ENCODE measurements at places on chromosomes 13 and 19.

DNA sequence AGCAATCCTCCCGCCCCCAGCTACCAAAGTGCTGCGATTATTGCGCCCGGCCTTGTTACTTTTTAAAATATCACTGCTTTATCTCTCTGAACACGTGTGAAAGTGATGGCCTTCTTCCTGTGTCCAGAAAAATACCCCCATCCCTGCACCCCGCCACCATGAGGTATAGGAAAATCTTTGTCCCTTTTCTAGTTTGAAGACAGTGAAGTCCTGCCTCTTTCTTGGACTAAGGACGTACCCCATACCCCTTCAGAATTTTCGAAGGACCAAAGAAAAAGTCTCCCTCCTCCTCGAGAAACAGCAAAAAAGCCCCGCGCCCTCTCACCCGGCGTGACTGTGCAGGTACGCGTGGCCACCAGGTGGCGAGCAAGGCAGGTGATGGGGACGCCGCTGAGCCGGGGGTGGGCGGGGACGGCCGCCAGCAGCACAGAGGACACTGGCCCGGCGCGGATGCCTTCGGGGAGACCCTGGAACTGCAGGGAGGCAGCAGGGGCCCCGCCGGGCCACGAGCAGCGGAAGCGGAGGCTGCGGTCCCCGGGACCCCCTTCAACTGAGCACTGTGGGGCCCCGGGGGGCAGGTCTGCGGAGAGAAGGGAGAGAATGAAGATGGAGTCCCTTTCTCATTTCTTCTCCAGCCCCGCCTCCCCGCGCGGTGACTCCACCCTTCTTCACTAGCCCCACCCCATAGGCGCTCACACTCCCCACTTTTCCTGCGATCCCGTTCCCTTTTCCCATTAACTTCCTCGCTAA is 3.2 kb downstream of the VSIG10L start:
- H3K36me3 ChIP-seq = no peaks in the 10 kb centered on the region
- H3K4me3 ChIP-seq = peak overlapping the region; percentile 81
- H3K27ac ChIP-seq = peak overlapping the region; percentile 39
- H3K4me1 ChIP-seq = no peaks in the 10 kb centered on the region

- H3K4me3 ChIP-seq = no peak overlapping the region
- DNase-seq = no peak
- H3K27me3 ChIP-seq = no peaks in the 10 kb centered on the region
- H3K27ac ChIP-seq = no peak overlapping the region
- no peaks in the 10 kb centered on the region for H3K36me3 ChIP-seq
These were observed 249.0 kb upstream of the SLITRK1 start for GRCh38 chr13:84131249-84131648.

DNA sequence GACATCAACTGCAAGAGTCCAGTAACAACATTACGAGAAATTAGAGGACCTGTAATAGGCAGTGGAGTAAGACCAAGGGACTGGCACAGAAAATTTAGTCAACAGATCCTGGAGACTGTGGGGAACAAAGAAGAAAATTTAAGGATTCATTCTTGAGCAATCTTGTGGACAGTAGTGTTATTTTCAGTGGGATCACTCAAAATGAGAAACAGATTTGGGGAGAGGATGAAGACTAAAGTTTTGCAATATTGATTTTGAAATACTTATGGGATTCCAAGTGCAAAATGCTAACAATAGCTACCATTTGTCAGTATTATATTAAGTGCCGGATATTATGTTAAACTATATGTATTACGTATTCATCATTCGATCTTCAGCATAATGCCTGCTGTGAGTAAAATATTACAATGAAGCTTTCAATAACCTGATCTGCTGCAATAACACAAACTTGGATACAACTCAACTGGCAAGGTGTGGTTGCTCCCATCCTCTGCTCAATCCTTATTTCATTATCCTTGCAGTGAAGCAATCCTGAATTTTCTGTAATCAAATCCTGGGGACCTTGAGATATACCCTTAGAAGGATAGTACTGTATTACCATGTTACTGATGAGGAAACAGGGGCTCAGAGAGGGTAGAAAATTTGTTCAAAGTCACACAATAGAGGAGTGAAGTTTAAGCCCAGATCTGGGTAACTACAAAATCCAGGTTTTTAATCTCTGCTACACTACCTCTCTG is 84.2 kb downstream of the SACS start:
- no peaks in the 10 kb centered on the region for H3K27me3 ChIP-seq
- DNase-seq = no peak
- no peak overlapping the region for H3K4me3 ChIP-seq
- H3K27ac ChIP-seq = no peak overlapping the region
- no peaks in the 10 kb centered on the region for H3K36me3 ChIP-seq

DNA sequence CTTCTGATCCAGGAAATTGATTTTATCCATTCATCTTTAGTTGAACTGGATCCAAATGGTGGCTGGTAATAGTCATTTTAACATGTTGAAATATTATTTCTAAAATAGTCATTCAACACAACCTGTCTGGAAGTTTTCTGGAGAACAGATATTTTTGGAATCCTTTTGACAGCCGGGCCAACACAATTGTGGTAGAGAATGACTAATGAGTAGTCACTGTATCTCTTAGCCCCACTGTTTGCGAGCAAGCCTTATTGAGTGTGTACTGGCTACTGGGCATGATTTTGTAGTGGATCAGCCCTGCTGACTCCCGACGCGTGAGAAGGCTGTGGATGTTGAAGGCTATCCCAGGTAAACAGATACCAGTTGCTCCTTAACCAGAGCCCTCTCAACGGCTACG is 383.4 kb downstream of the ZNF536 start:
- H3K27me3 ChIP-seq = peaks cover 3% of the 10 kb centered on the region
- H3K36me3 ChIP-seq = no peaks in the 10 kb centered on the region
- H3K4me1 ChIP-seq = no peaks in the 10 kb centered on the region
- no peak for DNase-seq
- H3K4me3 ChIP-seq = no peak overlapping the region
- no peak overlapping the region for H3K27ac ChIP-seq

GRCh38 chr13:48112896-48113755 is 18.2 kb upstream of the MED4 start:
- H3K27me3 ChIP-seq = no peaks in the 10 kb centered on the region
- H3K4me1 ChIP-seq = no peaks in the 10 kb centered on the region

DNA sequence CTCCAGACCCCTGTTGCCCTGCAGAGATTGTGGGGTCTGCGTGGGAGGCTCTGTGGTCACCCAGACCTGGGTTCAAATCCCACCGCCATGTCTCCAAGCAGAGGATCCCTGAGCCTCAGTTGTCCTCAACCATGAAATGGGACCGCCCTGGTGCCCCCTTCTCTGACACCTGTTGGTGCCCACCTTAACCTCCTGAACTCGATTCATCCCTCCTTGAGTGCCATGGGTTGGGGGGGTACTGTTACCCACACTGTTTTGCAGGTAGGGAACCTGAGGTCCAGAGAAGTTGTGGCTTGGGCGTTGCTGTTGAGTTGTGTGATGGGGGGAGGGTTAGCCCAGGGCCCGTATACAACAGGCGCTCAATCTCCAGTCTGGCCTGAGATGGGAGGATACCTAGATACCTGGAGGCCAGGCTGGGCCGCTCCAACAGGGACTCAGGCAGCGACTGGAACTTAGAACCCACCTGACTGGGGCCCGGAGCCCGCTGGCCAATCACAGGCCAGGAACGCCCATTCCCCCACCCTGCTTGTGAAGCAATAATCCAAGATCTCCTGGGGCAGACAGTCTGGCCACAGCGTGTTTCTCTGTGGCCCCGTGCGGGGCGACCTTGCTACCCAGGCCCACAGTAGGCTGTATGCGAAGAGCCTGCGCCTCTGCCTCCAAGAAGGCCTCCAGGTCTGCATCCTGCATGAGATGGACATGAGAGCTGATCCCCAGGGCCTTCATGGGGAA is 2.8 kb downstream of the ARID3A start:
- H3K4me3 ChIP-seq = no peak overlapping the region
- no peak overlapping the region for H3K27ac ChIP-seq
- peaks cover 10% of the 10 kb centered on the region for H3K4me1 ChIP-seq
- H3K27me3 ChIP-seq = no peaks in the 10 kb centered on the region
- DNase-seq = no peak

GRCh38 chr13:27053902-27054595 is 117.6 kb downstream of the USP12 start:
- H3K27me3 ChIP-seq = no peaks in the 10 kb centered on the region
- no peak for DNase-seq
- no peaks in the 10 kb centered on the region for H3K36me3 ChIP-seq
- no peak overlapping the region for H3K4me3 ChIP-seq
- H3K4me1 ChIP-seq = peaks cover 29% of the 10 kb centered on the region
- H3K27ac ChIP-seq = peak overlapping the region; percentile 81

DNA sequence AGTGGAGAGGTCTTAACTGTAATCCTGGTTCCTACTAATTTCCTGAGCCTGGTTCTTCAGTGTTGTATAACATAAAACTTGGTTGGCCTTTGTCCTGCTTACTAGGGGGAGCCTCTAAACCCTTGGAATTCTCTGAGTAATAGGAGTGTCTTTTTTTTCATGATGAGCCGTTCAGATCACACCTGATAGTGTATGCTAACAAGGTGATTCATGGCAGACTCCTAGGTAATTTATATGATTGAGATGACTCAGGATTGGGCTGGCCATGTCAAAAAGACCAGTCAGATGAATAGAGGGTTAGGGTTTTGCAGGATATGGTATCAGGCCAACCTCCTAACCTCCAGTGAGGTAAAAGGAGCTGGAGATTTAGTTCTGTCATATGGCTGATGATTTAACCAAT is 135.8 kb upstream of the KLF12 start:
- H3K27ac ChIP-seq = no peak overlapping the region
- H3K27me3 ChIP-seq = no peaks in the 10 kb centered on the region
- no peak overlapping the region for H3K4me3 ChIP-seq
- H3K4me1 ChIP-seq = no peaks in the 10 kb centered on the region
- DNase-seq = no peak

DNA sequence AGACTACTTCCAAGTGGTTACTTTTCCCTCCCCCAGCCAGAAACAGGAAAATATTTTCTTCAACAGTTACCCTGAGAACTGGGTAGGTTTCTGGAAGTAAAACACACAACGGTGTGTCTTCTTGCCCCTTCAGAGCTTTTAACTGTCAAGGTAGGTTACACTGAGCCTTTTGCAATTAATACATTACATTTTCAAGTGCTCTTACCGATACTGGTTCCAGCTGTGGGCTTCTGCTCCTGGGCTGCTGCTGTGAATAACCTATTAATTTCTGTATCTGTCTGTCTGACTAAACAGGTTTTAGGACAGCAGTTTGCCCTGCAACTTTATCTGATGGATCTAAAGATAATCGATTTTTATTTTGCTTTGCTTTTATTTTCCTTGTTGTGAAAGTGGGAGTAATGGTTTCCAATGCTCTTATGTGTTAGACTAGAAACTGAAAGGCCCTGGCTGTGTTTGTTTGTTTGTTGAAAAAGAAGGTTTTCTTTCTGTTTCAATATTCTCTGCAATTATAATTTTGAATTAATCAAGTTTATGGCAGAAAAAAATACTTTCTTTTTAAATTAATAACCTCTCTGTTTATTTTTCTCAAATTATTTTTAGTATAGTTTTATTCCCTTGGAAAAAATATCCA is 196.7 kb upstream of the SLITRK6 start:
- no peaks in the 10 kb centered on the region for H3K27me3 ChIP-seq
- H3K27ac ChIP-seq = no peak overlapping the region
- DNase-seq = no peak
- no peaks in the 10 kb centered on the region for H3K4me1 ChIP-seq

GRCh38 chr13:48579165-48579918 is 46.5 kb upstream of the RCBTB2 start:
- no peaks in the 10 kb centered on the region for H3K27me3 ChIP-seq
- H3K4me3 ChIP-seq = no peak overlapping the region
- no peaks in the 10 kb centered on the region for H3K36me3 ChIP-seq
- H3K4me1 ChIP-seq = no peaks in the 10 kb centered on the region
- no peak overlapping the region for H3K27ac ChIP-seq

DNA sequence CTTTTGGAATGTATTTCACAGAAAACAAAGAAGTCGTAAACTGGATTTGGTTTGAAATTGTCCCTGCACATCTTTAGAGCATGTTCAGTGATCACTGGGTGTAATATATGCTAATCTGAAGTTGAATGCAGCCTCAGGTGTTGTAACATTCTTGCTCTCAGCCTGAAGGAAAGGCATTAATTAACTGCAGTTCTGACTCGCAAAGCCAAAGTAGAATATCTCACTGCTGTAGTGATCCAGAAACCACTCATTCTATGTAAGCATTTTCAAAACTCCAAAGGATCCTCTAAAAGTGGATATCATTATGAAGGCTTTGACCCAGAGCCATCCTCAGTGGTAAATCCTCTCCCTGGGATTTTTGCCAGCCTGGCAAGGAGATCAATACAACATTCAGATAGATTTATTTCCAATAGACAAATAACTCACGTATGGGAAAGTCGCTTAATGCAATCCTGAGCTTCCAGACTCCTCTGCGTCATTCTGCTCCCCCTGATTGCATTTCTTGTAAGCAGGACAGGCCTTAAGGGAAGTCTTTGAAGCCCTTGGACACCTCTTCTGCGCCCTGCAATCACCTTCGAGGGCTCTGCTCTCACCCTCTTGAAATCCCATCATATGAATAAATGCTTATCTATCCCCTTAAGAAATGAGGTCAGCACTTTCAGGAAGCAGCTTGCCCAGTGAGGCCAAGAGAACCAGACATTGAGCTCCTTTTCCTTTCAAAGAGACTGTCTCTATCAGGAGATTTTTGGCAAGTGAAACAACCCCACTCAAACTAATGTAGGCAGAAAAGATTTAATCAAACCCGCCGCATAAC is 301.7 kb upstream of the NBEA start:
- H3K27ac ChIP-seq = no peak overlapping the region
- DNase-seq = no peak
- no peaks in the 10 kb centered on the region for H3K36me3 ChIP-seq
- H3K4me3 ChIP-seq = no peak overlapping the region

DNA sequence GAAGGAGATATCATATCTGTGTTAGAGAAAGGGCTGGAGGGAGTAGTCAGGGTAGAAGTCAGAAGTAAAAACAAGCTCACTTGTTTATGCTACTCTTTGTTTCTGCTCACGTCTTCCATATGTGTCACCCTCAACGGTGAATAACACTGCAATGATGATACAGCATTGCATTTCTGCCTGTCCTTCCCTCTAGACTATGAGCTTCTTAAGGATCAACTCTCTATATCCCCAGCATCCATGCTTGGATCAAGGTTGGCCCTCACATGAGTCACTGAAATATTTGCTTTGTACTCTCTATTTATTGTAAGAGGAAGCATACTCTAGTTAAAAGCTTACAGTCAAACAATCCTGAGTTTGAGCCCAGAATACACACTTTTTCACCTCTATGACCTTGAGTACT is 406.0 kb downstream of the RFC3 start:
- no peak overlapping the region for H3K4me3 ChIP-seq
- no peaks in the 10 kb centered on the region for H3K4me1 ChIP-seq
- no peak for DNase-seq
- no peaks in the 10 kb centered on the region for H3K27me3 ChIP-seq
- H3K27ac ChIP-seq = no peak overlapping the region

- H3K27ac ChIP-seq = no peak overlapping the region
- no peak for DNase-seq
- H3K36me3 ChIP-seq = no peaks in the 10 kb centered on the region
- no peaks in the 10 kb centered on the region for H3K27me3 ChIP-seq
These were observed 74.2 kb downstream of the COL4A1 start for GRCh38 chr13:110232756-110233155.

GRCh38 chr19:6963244-6963852 is 57.9 kb downstream of the MBD3L2B start:
- no peak overlapping the region for H3K4me3 ChIP-seq
- DNase-seq = no peak
- H3K27me3 ChIP-seq = peaks cover 2% of the 10 kb centered on the region
- H3K4me1 ChIP-seq = no peaks in the 10 kb centered on the region
- H3K36me3 ChIP-seq = no peaks in the 10 kb centered on the region

Data from Panc1 (cell line).